ENCODE measurements at places on chromosomes 7 and 10. TPM values are rescaled to one million over a fixed set of nuclear protein-coding genes. Genes with fewer than 3 reads are reported as not detected.

GLI3 gene
- 23.0 TPM for total RNA-seq

- DNase-seq, result no peak
Observed at GRCh38 chr10:53088961-53089360, 316.4 kb upstream of the MBL2 start.

SFR1 gene
- total RNA-seq, result 4.0 TPM

GRCh38 chr10:80518807-80519360, 18.8 kb upstream of the SH2D4B start:
- no peak for DNase-seq

DNA sequence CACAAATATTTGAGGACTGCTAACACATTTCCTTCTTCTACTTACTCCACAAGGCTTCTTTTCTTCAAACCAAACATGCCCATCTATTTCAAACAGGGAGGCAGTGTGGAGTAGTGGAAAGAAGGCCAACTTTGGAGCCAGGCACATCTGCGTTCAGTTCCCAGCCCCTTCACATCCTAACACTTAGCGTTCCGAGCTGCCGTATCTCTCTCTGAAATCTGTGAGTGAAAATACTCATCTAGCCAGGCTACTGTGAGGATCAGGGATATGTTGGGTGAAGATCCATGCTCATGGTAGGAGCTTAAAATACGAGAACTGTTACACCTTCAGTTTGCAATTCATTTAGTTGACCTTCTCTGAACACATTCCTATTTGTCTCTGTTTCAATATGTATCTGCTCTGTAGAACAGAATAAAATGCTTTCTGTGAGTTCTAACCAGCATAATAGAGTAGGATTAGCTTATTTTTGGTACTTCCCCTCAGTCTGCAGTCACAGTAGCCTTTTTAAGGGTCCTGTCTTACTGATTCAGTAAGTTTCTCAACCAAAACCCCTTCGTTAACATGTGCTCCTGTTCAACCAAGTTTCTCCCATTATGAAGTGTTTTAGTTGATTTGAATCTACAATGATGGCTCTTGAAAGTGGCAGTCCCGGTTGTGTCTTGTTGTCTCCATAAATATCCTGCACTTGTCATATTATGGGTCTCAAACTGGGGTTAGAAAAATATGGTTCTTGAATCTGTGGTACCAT, 3.3 kb upstream of the MEST start:
- no peak for DNase-seq

GRCh38 chr7:73999664-74000435, 28.1 kb upstream of the ELN start:
- DNase-seq, result peak; percentile 77

DNA sequence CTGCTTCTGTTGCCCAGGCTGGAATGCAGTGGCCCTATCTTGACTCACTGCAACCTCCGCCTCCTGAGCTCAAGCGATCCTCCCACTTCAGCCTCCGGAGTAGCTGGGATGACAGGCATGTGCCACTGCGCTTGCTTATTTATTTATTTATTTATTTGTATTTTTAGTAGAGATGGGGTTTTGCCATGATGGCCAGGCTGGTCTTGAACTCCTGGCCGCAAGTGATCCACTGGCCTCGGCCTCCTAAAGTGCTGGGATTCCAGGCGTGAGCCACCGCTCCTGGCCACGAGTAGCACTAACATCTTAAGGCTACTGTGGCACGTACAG, 70.9 kb downstream of the CARD11 start:
- DNase-seq, result no peak

DNA sequence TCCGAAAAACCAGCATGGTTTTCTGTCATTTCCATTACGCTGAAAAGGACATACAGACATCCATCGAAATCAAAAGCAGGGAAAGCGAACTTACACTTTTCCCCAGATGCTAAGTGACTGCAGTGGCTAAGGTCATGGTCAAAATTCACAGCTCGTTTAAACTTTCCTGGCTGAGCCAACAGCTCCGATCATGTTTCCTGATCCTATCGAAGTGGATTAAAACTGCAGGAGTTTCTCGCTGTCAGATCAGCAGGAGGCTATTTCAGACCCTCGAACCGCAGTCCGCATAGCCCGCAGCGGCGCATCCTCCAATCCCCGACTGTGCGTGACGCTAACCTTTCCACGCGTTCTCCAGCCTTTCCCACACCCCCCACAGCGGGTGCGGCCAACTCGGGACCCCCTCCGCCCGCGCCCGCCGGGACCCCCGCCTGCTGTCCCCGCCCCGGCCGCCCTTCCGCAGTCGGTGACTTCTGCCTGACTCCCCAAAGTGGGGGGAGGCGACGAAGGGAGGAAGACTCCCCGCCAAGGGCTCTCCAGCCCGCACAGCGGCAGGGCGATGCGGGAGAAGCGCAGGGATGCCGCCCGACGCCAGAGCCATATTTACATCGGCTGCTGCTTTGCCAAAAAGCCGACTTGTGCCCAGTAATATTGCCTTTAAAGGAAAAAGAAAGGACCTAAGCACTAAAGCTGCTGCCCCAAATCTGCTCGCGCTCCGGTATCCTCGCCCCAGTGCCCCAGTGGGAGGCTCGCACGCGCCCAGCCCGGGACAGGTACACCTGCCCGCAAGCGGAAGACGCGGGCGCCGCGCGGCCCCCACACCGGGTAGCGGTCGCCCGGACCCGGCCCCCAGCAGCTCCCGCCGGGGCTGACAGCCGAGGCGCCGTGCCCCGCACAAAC, 1.2 kb downstream of the PIP4K2A start:
- DNase-seq, result peak; percentile 14

- DNase-seq, result no peak
Observed at GRCh38 chr7:4207011-4207410, 475.1 kb upstream of the FOXK1 start.

DNA sequence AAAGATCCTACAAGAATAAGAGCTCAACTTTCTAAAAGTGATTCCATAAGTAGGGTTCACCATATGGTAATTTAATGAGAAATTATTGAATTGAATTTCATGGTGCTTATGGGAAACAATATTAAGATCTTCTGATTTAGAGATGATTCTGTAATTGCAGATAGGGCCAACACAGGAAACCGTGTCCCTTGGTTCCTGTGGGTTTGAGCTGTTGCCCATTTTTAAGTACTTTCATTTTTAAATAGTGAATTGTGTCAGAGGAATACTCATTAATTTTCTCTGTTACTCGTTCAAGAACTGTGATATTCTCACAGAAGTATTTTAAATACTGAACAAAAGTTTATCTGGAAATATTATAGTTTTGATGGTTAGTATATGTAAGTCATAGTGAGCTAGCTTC, 129.2 kb downstream of the SRI start:
- DNase-seq, result no peak

GRCh38 chr7:117296066-117296465, 26.8 kb downstream of the WNT2 start:
- DNase-seq, result no peak

KEL gene
- total RNA-seq, result not detected

DNA sequence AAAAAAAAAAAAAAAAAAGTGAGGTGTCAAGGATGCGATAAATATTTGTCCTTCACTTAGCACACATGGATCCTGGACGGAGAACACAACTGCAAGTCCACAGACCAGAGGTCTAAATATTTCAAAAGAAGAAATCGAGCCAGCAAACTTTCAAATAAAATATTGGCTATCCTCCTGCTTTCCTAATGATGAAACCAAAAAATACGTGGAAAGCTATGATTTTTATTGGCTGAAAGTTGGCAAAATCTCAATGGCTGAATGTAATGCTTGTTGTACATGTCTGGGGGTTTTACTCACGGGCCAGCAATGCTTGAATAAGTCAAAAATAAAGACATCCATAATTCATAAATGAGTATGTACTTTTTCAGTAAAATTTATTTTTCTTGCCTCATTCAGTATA, 19.0 kb upstream of the MGMT start:
- DNase-seq, result no peak

SLC26A5 gene
- total RNA-seq, result not detected

NANOS1 gene
- total RNA-seq, result 0.33 TPM

DNA sequence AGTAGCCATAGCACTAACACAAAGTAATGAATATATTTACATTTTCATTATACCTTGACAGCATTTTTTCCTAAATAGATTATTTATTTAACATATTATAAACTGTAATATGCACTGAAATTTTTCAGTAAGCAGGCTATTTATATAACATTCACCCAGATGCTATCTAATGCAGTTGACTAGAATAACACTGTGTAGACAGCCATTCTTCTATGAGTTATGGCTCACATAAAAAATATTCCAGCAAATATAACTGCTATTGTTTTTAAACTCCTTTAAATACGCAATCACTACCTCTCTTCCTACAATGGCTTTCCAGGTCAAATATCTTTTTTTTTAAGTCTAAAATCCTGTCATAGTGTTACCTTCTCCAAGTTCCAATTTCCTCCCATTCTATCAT, 21.6 kb downstream of the TPK1 start:
- no peak for DNase-seq

C7orf33 gene
- not detected for total RNA-seq

- DNase-seq, result no peak
Observed at GRCh38 chr7:34417781-34418180, 240.2 kb upstream of the NPSR1 start.

GRCh38 chr10:30433306-30433729, 666 bp upstream of the MAP3K8 start:
- peak; percentile 50 for DNase-seq

All from HFFc6 (cell line).